Activated CD8-positive, alpha-beta T cell treated with anti-CD3 and anti-CD28 coated beads, Interleukin-2, amount 10 ng/mL, durations not matched to agents 7 days and 5 days (primary cell): ENCODE measurements at places on chromosomes 1 and 21. TPM values are rescaled to one million over a fixed set of nuclear protein-coding genes. Genes with fewer than 3 reads are reported as not detected.

- DNase-seq = no peak
Observed at GRCh38 chr1:112304612-112305011, 91.4 kb upstream of the CTTNBP2NL start.

C1QC gene
- not detected for total RNA-seq

GRCh38 chr21:36126621-36127110 is 8.2 kb upstream of the CBR3 start:
- DNase-seq = no peak

DNA sequence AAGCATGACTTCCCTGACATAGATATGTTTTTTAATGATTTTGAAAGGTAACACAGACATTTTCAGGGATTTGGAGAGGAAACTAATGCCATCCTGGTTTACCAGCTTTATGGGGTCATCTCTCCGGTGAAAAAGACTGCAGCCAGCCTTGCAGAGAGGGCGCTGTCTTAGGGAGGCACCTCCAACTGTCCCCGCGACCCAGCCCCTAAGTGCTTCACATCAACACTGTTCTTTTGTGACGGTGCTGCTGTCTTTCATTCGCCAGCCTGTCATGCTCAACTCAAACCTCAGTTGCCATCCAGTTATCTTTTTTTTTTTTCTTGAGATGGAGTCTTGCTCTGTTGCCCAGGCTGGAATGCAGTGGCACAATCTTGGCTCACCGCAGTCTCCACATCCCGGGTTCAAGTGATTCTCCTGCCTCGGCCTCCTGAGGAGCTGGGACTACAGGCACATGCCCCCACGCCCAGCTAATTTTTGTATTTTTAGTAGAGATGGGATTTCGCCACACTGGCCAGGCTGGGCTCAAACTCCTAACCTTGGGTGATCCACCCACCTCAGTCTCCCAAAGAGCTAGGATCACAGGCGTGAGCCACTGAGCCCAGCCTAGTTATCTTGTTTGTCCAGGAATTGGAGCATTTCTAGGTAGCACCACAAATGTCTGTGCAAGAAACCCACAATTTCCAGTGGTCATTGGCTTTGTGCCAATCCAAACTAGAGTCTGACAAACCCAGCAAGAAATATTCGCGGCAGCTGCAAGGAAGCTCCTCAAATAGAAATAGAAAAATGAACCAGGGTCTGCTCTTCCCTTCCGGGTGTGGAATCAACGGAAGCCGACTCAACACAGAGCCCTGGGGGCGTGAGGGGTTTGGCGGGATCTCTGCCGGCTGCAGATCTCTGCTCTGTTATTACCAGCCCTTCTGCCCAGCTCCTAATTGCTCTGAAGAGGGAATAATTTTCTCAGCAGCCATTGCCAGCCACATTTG is 24.2 kb downstream of the PDE9A start:
- no peak for DNase-seq

DNA sequence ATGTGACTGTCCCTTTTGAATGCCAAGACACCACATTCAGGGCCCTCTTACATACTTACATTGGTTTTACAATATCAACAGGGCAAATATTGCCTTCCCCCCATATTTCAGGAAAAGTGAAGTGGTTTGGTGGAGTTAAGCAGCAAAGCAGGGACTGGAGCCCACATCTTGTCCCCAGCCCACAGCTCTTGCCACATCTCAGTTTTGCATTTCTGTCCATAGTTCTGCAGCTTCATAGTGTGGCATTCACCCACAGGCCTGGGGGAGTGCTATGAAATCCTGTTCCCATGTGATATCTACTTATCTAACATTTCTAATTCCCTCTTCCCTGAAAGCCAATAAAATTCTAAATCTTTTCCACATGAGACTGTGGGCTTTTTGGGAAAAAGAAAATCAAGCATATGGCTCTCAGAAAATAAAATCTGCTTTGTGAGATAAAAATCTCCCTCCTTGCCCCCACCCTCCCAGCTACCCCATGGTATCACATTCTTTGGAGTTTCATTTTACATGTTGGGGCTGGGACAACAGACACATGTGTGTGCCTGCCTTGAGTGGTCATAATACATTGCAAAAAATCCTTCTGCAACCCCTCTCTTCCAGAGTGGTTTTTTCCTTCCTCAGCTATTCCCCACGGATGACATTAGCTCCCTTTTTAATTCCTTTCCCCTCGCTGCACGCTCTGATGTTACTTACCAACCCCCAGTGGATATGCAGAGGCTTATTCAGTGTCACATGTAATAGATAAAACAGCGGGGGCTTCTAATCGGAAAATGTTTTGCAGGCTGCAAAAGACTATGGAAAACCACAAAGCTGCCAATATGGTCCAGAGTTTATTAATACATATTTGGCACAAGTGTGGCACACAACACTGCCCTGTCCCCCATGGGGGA is 20.5 kb upstream of the CD2 start:
- DNase-seq = no peak

GRCh38 chr1:7084232-7084894 is 299.1 kb downstream of the CAMTA1 start:
- DNase-seq = no peak

GRCh38 chr21:41962425-41962966 is 8.7 kb upstream of the C2CD2 start:
- DNase-seq = no peak

GRCh38 chr1:107804741-107805140 is 160.2 kb downstream of the VAV3 start:
- no peak for DNase-seq

GRCh38 chr1:54808443-54809207 is 7.5 kb upstream of the TTC22 start:
- DNase-seq = peak; percentile 19

- DNase-seq = no peak
Observed at GRCh38 chr1:240820816-240821215, 208.9 kb upstream of the GREM2 start.

ADORA3 gene
- total RNA-seq = 0.18 TPM

- no peak for DNase-seq
Observed at GRCh38 chr1:82722608-82723007, 921.9 kb downstream of the ADGRL2 start.

- no peak for DNase-seq
Observed at GRCh38 chr21:44347911-44348451, 5.4 kb upstream of the TRPM2 start.

RGS16 gene
- total RNA-seq = 0.66 TPM

IQCC gene
- 6.3 TPM for total RNA-seq

GRCh38 chr1:17472814-17473213 is 33.3 kb upstream of the RCC2 start:
- no peak for DNase-seq

DNA sequence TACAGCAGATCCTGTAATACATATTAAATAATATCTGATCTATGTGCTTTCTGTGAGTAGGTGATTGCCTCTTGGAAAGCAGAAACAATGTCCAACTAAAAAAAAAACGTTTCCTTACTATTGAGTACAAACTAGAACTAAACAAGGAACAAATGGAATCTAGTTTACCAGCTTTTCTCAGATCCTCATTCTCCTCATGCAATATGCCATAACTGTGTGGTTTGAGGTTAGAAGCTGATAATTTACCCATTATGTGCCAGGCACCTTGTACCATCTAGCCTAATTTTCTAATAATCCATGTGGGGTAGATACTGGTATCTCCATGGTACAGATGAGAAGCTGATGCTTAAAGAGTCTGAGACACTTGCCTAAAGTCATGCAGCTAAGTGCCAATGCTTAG is 154.7 kb downstream of the PTGER3 start:
- DNase-seq = no peak

PRKACB gene
- 96.3 TPM for total RNA-seq

TNFRSF9 gene
- 1.3 TPM for total RNA-seq

SPSB1 gene
- total RNA-seq = 1.1 TPM

DNA sequence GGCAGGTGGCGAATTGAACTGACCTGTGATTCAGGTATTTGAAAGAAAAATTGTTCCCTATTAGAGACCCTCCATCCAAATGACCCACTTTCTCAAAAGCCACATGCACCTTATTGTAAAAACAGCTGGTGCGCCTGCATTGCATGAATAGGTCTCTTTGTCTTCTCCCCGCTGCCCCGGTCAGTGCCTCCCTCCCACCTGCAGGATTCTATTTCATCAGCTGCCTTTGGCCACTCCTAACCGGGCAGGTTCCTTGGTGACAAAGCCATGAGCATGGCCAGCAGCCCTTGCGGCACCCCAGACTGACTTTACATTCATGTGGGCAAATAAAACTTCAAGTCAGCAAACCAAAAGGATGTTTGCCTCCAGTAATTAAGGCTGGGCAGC is 6.4 kb downstream of the TMPRSS3 start:
- DNase-seq = no peak

DNA sequence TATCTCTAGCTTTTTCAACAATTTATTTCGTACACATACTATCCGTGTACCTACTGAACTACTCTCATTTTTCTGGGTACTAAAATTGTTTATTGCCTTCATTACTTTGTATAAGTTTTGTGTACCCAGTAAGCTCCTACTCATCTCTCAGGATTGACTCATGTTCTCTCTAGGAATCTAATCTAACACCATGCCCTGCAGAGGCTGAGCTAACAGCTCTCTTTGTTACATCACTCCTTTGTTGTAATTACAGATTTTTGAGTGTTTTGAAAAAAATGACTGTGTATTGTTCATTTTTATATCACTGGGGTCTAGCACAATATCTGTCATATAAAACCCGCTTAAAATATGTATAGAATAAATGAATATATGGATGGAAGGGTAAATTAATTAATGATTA is 167.1 kb downstream of the ATP6V1G3 start:
- no peak for DNase-seq

DNA sequence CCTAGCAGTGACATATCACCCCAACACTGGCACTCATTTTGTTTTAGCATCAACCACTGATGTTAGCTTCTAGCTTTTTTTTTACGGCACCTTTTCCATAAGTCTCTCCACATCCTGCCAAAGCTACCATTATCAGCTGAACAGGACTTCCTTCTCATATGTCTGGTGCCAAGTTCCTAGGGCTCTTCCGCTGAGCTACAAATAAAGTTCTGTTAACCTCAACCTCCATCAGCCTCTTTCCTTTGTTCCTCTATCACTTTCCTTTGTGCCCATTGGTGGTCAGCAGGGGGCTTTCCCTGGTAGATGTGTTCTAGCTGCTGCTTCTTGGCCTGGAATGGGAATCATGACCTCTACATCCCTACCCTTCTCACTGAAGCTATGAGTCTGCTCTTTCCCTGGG is 163.8 kb downstream of the FAF1 start:
- no peak for DNase-seq

DNA sequence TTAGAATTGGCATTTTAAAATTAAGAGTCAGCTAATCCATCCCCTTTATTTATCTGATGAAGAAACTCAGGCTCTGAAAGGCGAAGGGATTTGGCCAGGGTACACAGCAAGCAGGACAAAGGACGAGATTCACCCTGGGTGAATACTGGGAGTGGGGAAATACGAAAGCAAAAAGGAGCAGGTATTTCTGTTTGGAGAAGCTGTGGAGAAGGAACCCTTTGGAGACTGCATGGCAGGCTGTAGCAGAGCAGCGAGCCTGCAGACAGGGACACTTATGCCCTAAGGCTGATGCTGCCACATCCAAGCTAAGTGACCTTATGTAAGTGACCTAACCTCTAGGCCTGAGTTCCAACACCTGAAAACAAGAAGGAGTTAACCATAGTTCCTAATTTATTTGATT is 207.2 kb upstream of the C1orf87 start:
- no peak for DNase-seq

ELAPOR1 gene
- total RNA-seq = 2.8 TPM

DNA sequence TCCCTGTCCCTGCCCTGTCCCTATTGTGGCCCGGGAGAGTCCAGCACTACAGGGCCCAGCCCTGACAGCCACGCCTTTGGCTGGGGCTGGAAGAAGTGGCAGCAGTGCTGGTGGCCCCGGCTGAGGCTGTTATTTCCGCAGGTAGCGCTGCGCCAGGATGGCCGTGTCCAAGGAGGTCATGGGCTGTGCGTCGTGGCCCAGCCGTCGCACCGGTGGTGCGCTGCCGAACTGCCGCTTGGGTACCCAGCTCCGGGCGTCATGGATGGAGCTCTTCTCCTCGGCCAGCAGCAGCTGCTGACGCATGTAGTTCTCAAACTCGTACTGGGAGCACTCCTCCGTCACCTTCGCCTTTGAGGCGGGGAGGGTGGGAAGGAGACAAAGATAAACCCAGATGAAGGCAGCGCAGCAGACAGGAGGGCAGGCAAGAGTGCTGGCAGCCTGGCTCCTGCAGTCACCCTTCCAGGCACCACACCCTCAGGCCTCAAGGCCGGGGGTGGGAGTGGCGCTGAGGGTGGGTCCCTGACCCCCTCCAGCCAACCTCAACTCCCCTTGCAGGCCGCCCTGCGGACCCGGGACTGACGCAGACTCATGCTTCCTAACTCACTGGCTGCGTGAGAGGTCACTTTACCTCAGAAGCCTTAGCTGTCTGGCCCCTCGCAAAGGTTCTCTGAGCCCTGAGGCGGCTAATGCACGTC is 18.3 kb upstream of the EVA1B start:
- no peak for DNase-seq

TMCC2 gene
- 2.7 TPM for total RNA-seq
